ENCODE measurements at places on chromosomes 7 and 10. TPM values are rescaled to one million over a fixed set of nuclear protein-coding genes. Genes with fewer than 3 reads are reported as not detected.

The WASHC2C gene
- total RNA-seq, result 69.1 TPM

The ATP5MK gene
- total RNA-seq, result 140 TPM

DNA sequence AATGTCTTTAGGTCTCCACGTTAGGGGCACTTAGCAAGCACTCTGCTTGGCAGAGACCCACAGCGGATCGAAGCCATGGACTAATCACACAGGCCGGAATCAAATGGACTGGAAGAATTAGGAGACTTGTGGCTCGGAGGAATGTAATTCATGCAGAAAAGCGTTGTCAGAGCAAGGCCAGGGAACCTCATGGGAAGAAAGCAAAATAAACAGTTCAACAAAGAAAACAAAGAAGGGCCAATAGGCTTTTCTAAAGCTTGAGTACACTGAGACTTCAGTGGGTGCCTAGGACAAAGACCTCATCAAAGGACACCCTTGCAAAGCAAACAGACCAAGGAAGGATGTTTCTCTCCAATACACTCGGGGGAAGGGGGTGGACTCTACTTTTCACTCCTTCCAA, 171.1 kb downstream of the GLI3 start:
- no peaks in the 10 kb centered on the region for H3K4me1 ChIP-seq
- no peak overlapping the region for H3K27ac ChIP-seq
- DNase-seq, result no peak

GRCh38 chr7:98463837-98464557, 63.1 kb upstream of the BAIAP2L1 start:
- no peaks in the 10 kb centered on the region for H3K36me3 ChIP-seq
- H3K27me3 ChIP-seq, result peaks cover 9% of the 10 kb centered on the region
- H3K4me3 ChIP-seq, result no peak overlapping the region
- no peak for DNase-seq

- no peaks in the 10 kb centered on the region for H3K36me3 ChIP-seq
- DNase-seq, result no peak
Observed at GRCh38 chr10:132916956-132917666, 25.3 kb downstream of the CFAP46 start.

- H3K36me3 ChIP-seq, result peaks cover 3% of the 10 kb centered on the region
- DNase-seq, result peak; percentile 31
- H3K27me3 ChIP-seq, result no peaks in the 10 kb centered on the region
- H3K27ac ChIP-seq, result peak overlapping the region; percentile 68
Observed at GRCh38 chr10:91901784-91902677, 7.3 kb downstream of the FGFBP3 start.

GRCh38 chr10:12484941-12485805, 135.8 kb downstream of the CAMK1D start:
- H3K36me3 ChIP-seq, result no peaks in the 10 kb centered on the region
- H3K27ac ChIP-seq, result peak overlapping the region; percentile 78
- no peaks in the 10 kb centered on the region for H3K27me3 ChIP-seq
- peak overlapping the region; percentile 57 for H3K4me3 ChIP-seq

GRCh38 chr7:102992938-102993717, 80.3 kb downstream of the LRRC17 start:
- H3K27me3 ChIP-seq, result no peaks in the 10 kb centered on the region
- H3K36me3 ChIP-seq, result no peaks in the 10 kb centered on the region
- no peak overlapping the region for H3K4me3 ChIP-seq

All from naive thymus-derived CD8-positive, alpha-beta T cell (primary cell).